A673 (cell line): ENCODE measurements at places on chromosomes 3 and 15. TPM values are rescaled to one million over a fixed set of nuclear protein-coding genes. Genes with fewer than 3 reads are reported as not detected.

Gene TUSC2
- total RNA-seq = 14.6 and 15.2 TPM in 2 replicates

Gene SLC22A13
- total RNA-seq = 0.66 and 1.1 TPM in 2 replicates

Gene NLGN1
- total RNA-seq = 0.39 and 1.4 TPM in 2 replicates

Gene THRB
- 0.11 and 0.22 TPM in 2 replicates for total RNA-seq

Gene SPTSSB
- not detected in 2 replicates for total RNA-seq

DNA sequence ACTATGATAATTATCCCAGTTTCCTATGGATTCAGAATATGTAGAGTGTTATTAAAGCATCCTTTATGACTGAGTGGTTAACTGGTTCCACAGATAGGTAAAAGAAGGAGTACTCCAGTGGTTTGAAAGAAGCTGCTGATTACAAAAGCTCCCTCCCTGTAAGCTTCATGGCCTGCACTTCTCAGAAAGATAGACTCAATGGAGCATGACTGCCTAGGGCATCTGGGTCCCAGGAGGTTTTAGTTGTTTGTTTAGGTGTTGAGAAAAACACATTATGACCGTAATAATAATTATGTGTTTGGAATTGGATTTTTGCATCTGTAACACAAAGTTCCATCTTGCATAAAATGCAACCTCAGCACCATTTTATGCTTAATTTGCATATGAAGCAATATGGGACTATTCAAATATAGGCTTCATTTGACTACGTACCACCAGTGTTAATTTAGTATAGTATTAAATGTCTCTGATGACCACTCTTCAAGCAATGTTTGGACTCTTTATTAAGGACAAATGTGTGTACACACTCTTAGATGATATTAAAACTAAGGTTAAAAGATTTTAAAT is 121.1 kb downstream of the ROBO2 start:
- H3K4me3 ChIP-seq = no peak overlapping the region
- H3K27me3 ChIP-seq = no peaks in the 10 kb centered on the region
- H3K36me3 ChIP-seq = no peaks in the 10 kb centered on the region
- no peak overlapping the region for H3K27ac ChIP-seq
- no peaks in the 10 kb centered on the region for H3K4me1 ChIP-seq
- DNase-seq = no peak

DNA sequence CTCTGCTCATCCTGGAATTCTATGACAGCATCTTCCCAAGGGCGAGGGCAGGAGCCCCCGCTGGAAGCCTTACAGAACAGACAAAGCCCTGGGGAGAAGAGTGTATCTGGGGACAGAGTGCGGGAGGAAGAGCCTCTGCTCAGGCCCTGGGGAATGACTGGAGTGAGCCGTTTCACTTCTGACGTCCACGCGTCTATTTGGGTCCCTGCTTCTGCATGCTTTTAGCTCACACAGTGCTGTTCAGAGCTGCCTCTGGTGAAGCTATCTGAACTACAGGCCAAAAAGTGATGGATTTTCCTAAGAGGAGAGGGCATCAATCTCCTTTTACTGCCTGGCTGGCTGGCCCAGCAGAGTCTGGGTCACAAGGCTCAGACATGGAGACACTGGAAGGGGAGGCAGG is 311.8 kb downstream of the NTRK3 start:
- no peaks in the 10 kb centered on the region for H3K27me3 ChIP-seq
- no peak overlapping the region for H3K27ac ChIP-seq
- H3K36me3 ChIP-seq = no peaks in the 10 kb centered on the region
- H3K4me1 ChIP-seq = no peaks in the 10 kb centered on the region
- DNase-seq = no peak

- DNase-seq = no peak
- no peaks in the 10 kb centered on the region for H3K4me1 ChIP-seq
- no peaks in the 10 kb centered on the region for H3K27me3 ChIP-seq
- H3K27ac ChIP-seq = no peak overlapping the region
Measured at GRCh38 chr3:132654190-132654589, 5.4 kb downstream of the ACAD11 start.

DNA sequence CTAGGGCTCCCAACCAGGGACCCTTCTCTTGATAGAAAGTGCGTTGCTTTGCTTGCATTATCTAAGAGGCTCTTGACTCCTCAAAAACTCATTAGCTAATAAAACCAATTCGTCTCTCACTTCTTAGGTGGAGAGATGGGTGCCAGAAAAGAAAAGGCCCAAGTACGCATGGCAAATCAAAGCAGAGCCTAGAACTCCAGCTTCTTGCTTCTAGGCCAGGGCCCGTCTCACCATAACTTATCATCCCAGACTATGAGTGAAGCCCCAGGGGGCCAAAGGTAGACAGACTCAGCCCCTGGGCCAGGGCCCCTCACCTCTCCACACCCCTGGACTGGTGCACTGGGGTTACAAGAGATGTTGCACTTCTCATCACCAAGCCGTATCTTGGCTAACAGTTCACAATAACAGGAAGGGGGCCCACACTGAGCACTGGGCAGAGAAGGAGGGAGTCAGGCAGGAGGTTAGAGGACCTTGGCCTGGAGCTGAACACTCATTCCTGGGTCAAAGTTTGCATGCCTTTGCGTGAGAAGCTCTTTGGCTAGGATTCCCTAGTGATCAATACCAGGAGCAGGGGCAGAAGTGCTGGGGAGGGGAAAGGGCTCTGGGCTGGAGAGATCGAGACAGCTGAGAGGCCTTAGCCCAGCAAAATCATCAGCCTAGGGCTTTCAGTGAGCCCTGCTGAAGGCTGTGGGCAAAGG is 5.4 kb upstream of the CYP1A1 start:
- DNase-seq = no peak
- peaks cover 6% of the 10 kb centered on the region for H3K4me1 ChIP-seq
- no peak overlapping the region for H3K4me3 ChIP-seq
- H3K36me3 ChIP-seq = no peaks in the 10 kb centered on the region
- no peak overlapping the region for H3K27ac ChIP-seq
- H3K27me3 ChIP-seq = peaks cover 21% of the 10 kb centered on the region

DNA sequence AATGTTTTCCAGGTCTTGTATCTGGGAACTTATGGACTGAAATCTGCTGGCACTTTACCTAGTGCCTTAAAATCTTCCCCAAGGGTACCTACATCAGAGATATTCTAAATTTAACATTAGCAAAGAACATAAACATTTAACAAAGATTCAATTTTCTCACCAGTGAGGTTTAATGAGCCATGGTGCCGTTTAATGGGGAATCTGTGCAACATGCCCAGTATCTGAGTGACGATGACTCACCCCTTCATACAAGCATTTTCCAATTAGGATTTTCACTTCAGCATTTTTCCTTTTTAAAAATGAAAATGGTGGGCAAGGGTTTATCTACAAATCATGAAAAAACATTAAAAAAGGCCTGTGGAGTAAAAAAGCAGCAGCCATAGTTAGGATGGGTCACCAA is 189.4 kb downstream of the SLC9A9 start:
- no peaks in the 10 kb centered on the region for H3K4me1 ChIP-seq
- no peaks in the 10 kb centered on the region for H3K36me3 ChIP-seq
- no peak overlapping the region for H3K27ac ChIP-seq
- H3K27me3 ChIP-seq = no peaks in the 10 kb centered on the region
- no peak overlapping the region for H3K4me3 ChIP-seq
- DNase-seq = peak; percentile 25

DNA sequence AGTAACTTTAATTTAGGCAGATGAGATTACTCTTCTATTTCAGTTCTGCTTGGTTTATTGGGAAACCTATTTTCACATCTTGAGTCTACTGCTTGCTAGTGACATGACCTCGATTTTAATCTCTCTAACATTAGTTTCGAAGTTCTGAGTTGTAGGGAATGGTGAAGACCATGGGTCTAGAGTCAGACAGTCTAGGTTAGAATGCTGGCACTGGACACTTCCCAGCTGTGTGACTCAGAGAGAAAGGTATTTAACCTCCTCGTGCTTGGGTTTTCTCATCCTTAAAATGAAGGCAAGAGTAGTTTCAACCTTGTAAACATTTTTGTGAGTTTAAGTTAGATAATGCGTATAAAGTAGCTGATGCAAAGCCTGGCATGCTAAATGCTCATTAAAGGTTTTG is 422.1 kb downstream of the GRM7 start:
- no peak for DNase-seq
- H3K36me3 ChIP-seq = no peaks in the 10 kb centered on the region
- no peak overlapping the region for H3K4me3 ChIP-seq
- no peak overlapping the region for H3K27ac ChIP-seq
- H3K4me1 ChIP-seq = no peaks in the 10 kb centered on the region

DNA sequence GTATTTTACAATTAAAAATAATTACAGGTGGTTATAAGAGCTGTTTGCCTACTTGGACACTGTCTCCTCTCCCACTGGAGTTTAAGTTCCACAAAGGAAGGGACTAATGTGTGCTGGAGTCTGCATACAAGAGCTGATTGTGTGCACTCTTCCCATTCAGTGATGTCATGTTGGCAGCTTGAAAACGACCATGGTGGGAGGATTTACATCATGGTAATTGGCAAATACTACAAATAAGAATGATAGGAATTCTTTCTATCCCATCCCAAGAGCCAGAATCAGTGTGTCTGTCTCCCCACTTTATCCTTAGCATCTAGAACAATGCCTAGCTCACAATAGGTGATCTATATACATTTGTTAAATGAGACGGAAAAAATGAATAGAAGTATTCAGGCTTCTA is 14.1 kb downstream of the ITGA11 start:
- H3K27me3 ChIP-seq = no peaks in the 10 kb centered on the region
- H3K4me3 ChIP-seq = no peak overlapping the region
- no peak for DNase-seq
- H3K4me1 ChIP-seq = no peaks in the 10 kb centered on the region

GRCh38 chr3:5056111-5056391 is 66.0 kb upstream of the ARL8B start:
- no peak overlapping the region for H3K27ac ChIP-seq
- H3K4me3 ChIP-seq = no peak overlapping the region
- no peaks in the 10 kb centered on the region for H3K27me3 ChIP-seq
- no peak for DNase-seq
- H3K4me1 ChIP-seq = peaks cover 15% of the 10 kb centered on the region

- no peaks in the 10 kb centered on the region for H3K27me3 ChIP-seq
- H3K36me3 ChIP-seq = no peaks in the 10 kb centered on the region
- no peak for DNase-seq
- no peak overlapping the region for H3K27ac ChIP-seq
- no peaks in the 10 kb centered on the region for H3K4me1 ChIP-seq
Measured at GRCh38 chr3:155417119-155417517, 123.6 kb upstream of the STRIT1 start.

GRCh38 chr15:48072941-48073340 is 47.8 kb upstream of the SLC24A5 start:
- no peaks in the 10 kb centered on the region for H3K36me3 ChIP-seq
- no peak overlapping the region for H3K4me3 ChIP-seq
- no peak overlapping the region for H3K27ac ChIP-seq
- no peaks in the 10 kb centered on the region for H3K27me3 ChIP-seq
- DNase-seq = no peak

DNA sequence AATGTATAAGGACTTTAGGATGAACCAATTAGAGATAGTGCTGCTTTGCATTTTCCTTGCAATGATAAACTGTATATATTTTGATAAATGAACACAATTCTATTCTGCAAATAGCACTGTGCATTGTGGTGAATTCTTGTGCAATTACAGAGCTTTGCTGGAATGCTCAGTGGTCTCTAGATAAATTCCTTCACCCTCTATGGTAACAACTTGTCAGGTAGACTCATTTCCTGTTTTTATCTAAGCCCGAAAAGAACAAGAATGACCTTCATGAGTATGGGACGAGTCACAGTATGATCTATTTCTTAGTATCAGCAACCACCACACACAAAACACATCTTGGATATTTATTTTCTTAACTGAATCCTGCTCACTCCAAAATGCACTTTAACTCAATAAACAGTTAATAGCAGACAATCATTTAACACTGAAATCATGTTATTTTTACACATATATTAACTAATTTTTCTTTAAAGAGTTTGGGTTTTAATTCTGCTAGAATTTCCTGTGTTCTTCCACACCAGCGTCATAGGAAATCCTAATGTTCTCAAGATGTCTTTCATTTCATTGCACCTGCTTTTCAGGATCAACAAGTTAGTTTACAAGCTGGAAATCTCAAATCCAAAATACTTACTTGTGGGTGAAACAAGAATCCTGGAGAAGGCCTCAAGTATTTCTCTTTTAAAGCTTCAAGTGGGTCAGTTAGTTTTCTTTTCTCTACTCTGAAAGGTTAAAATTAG is 551.2 kb downstream of the MECOM start:
- no peaks in the 10 kb centered on the region for H3K36me3 ChIP-seq
- H3K4me3 ChIP-seq = no peak overlapping the region
- H3K27me3 ChIP-seq = peaks cover 86% of the 10 kb centered on the region
- H3K4me1 ChIP-seq = no peaks in the 10 kb centered on the region

DNA sequence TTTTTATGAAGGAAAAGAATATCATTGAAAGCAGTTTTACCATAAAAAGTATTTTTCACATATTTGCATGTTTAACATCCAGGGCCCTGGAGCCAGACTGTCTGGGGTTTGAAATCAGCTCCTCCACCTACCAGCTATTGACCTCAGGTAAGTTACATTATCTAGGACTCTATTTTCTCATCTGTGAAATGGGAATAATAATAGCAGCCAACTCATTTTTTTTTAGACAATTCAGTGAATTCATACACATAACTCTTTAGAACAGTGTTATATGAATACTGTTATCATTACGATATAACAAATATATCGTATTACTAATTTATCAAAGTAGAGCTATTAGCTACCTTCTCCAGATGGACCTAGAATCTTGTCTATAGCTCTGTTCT is 21.3 kb downstream of the MDFIC2 start:
- no peak for DNase-seq
- no peaks in the 10 kb centered on the region for H3K4me1 ChIP-seq
- H3K27me3 ChIP-seq = no peaks in the 10 kb centered on the region
- H3K4me3 ChIP-seq = no peak overlapping the region

DNA sequence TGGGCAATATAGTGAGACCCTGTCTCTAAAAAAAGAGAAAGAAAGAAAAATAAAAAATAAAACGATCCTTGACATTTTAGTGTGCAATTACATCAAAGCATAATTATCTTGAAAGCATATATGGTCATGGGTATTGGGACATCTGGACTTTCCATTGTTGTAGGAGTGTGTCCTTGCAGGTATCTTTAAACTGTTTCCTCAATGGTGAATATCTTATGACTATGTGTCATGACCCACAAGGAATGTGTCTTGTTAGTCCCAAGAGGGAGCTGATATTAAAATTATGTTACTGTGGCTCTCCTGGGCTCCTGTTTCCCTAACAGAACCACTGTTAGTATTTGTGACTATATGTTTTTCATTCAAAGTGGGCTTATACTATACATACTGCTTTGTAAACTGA is 26.6 kb downstream of the EIF1B start:
- H3K27me3 ChIP-seq = no peaks in the 10 kb centered on the region
- H3K4me1 ChIP-seq = no peaks in the 10 kb centered on the region
- no peak overlapping the region for H3K4me3 ChIP-seq
- H3K27ac ChIP-seq = no peak overlapping the region

DNA sequence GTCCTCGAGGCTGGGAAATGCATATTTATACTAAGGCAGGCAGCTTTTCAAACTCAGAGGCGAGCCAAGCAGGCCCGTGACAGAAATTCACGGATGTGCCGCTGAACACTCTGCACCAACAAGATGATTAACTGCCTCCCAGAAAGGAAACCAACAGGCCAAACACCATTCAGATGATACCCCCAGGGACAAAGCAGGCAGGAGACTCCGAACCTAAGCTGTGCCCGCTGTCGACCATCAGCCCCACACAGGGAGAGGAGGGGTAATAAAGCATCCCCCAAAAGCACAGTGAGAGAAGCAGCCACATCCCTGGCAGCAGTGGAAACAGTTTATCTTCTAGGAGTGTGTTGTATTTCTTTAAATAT is 31.8 kb downstream of the ADAMTS17 start:
- DNase-seq = no peak
- no peak overlapping the region for H3K4me3 ChIP-seq
- H3K27ac ChIP-seq = no peak overlapping the region
- no peaks in the 10 kb centered on the region for H3K4me1 ChIP-seq
- no peaks in the 10 kb centered on the region for H3K27me3 ChIP-seq
- H3K36me3 ChIP-seq = no peaks in the 10 kb centered on the region
